ENCODE measurements at places on chromosomes 5 and 9. TPM values are rescaled to one million over a fixed set of nuclear protein-coding genes. Genes with fewer than 3 reads are reported as not detected.

DNA sequence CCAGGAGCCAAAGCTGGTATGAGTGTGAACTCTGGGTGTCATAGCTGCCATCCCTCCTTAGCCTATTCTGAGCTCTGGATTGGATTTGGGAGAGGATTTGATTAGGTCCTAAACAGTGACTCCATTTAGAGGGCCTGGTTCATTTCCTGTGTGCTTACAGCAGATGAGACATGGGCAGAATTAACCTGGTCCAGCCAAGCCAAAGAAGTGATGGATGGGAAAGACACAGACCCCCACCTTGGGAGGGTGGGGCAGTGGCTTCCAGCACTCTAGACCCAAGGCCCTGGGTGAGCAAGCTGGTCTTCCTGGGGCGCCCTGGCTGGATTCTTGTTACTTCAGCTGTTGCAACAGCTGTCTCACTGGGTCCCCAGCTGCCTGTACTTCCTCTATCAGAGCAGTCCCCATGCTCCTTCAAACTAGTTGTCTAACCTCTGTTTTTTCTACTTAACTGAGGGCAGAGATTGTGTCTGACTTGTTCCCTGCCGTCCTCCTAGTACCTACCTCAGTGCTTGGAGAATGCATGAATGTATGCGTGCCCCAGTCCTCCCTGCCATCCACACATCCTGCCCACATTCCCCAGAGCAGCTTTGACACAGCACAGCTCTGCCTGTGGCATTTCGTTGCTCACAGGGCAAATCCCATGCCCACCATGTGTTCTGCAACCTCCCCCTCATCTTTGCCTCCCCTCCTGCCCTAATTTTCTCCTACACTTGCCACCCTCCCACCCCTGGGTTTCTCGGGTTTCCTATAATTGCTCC is 115.9 kb downstream of the RGS3 start:
- no peak for DNase-seq

- no peak for DNase-seq
Observed at GRCh38 chr5:33379757-33380156, 61.0 kb upstream of the TARS1 start.

- no peak for DNase-seq
Observed at GRCh38 chr5:66207800-66208561, 63.9 kb downstream of the SREK1 start.

- DNase-seq, result peak; percentile 35
Observed at GRCh38 chr9:76374783-76375559, 19.3 kb downstream of the RFK start.

GRCh38 chr9:125551781-125552180 is 155.2 kb downstream of the MAPKAP1 start:
- DNase-seq, result no peak

- no peak for DNase-seq
Observed at GRCh38 chr5:56056875-56057274, 62.1 kb upstream of the IL6ST start.

DNA sequence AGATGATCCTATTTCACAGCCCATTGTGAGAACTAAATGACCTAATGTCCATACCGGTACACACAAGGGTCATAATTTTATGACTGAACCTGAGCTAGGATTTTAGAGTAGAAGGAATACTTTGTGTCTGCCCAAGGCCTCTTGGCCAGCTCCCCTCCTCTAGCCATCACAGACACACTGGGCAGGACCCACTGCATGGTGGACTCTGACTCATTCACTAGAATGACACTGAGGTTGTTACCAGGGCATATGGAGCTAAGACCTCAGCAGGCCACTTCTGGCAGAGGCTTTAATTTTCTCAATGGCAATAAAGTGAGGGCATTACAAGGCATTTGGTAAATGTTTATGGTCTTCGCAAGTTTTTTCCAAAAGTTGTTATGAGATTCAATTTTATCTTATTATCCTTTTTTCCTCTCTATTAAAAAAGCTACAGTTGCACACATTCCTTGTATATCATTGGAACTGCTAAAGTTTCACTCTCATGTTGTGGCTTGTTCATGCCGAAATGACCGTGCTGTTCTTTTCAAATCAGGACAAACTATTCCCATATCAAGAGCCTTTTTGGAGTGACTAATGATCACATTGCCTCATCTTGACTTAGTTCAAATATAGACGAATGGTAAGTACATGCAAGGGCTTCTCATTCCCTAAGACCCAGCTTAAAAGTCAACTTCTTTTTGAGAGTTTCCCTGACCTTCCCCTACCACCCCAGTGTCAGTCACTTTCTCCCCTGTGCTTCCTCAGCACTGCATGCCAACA is 595.7 kb downstream of the ACTL7B start:
- DNase-seq, result no peak

GRCh38 chr9:72412483-72413040 is 47.6 kb upstream of the ZFAND5 start:
- no peak for DNase-seq

GRCh38 chr5:7186818-7187217 is 209.1 kb upstream of the ADCY2 start:
- no peak for DNase-seq

GRCh38 chr5:59506285-59506877 is 387.1 kb downstream of the PDE4D start:
- peak; percentile 14 for DNase-seq

DNA sequence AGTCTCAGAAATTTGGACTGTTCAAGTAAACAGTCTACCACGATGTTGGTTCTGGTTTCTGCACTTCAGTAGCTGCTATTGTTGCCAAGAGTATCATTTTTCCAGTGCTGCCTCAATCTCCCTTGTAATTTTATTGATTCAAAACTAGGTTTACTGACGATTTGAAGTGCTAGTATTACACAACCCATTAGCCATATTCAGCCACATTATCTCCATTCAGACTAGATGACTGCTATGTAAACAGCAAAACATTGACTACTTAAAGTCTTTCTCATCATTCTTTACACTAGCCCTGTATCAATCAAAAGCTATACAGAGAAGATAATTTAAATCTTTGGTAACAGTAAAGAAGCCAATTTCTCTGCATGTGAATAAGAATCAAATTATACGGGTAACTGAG is 102.0 kb upstream of the TSLP start:
- DNase-seq, result no peak

DNA sequence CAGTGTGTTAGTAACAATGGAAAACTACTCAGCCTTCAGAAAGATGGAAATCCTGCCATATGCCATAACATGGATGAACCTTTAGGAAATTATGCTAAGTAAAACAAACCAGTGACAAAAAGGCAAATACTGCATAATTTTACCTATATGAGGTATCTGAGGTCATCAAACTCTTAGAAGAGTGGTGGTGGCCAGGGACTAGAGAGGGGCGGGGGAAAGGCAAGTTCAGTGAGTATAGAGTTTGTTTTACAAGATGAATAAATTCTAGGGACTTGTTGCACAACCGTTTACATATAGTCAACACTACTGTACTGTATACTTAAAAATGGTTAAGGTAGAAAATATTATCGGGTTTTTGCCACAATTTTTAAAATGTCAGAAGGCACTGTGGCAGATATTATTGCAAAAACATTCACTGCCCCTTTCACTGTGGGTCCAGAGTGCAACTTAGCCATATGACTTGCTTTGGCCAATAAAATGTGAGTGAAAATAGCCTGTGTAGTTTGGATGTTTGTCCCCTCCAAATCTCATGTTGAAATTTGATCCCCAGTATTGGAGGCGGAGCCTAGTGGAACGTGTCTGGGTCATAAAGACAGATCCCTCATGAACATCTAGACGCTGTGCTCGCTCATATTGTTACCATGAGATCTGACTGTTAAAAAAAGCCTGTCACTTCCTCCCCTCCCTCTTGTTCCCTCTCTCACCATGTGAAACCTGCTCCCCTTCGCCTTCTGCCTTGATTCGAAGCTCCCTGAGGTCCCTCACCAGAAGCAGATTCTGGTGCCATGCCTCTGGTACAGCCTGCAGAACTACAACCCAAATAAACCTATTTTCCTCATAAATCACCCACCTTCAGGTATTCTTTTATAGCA is 9.5 kb downstream of the ZNF367 start:
- no peak for DNase-seq

- no peak for DNase-seq
Observed at GRCh38 chr9:27429436-27429835, 94.7 kb upstream of the IFNK start.

- DNase-seq, result no peak
Observed at GRCh38 chr5:139733698-139734538, 61.7 kb upstream of the PSD2 start.

DNA sequence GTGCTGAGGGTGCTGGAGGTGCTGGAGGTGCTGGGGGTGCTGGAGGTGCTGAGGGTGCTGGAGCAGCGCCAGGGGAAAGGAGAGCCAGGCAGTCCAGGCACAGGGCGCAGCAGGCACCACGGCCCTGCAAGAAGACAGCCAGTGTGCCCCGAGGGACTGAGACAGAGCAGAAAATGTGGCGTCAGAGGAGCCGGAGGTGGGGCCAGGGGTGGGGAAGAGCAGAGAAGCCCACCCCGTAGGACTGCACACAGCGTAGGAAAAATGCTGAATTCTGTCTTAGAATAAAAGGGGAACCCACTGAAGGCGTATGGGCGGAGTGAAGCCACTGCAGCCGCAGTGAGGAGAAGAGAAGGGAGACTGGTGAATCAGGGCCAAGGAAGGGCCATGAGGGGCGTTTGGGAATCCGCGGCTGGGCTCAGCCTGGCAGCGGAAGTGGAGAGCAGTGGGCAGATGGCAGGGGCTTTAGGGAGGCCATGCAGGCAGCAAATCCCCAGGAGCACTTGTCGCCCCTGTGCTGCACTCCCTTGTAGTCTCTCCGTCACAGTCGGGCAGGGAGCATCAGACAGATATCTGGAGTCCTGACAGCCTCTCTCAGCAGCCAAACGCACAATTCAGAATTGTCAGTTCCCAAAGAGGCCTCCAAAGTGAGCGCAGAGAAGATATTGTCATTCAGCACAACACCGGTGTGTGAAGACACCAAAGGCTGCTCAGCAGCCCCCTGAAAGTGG is 35.9 kb upstream of the LECT2 start:
- DNase-seq, result no peak

- DNase-seq, result peak; percentile 45
Observed at GRCh38 chr5:7396713-7397454, 946 bp downstream of the ADCY2 start.

DNA sequence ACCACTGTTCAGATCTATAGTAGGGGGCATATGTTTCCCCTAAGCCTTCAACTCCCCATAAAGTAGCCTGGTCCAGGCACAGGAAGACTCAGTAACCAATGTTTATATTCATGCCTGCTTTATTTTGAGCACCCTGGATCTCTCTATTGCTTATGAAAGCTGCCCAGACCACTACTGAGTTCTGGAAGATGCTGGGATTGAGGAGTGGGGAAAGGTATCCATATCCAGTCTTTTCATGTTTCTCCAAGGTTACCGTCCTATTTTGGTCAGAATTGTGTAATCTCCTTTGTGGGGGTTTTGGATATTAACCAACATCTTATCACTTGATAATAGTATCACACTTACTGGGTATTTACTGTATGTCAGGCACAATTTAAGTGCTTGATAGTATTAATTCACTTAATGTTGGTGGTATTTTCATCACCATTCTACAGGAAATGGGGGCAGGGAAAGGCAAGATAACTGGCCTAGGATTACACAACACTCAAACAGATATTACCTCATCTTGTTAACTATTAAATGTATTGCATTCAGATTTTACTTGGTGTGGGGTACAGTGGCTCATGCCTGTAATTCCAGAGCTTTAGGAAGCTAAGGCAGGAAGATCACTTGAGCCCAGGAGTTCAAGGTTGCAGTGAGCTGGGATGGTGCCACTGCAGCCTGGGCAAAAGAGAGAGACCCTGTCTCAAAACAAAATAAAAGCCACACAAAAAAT is 36.3 kb downstream of the RUSC2 start:
- DNase-seq, result no peak

DNA sequence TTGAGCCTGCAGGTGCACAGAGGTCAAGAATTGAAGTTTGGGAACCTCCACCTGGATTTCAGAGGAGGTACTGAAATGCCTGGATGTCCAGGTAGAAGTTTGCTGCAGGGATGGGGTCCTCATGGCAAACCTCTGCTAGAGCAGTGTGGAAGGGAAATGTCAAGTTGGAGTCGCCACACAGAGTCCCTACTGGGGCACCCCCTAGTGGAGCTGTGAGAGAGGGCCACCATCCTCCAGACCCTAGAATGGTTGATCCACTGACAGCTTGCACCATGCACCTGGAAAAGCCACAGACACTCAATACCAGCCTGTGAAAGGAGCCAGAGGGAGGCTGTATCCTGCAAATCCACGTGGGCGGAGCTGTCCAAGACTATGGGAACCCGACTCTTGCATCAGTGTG is 78.0 kb downstream of the GABRA1 start:
- DNase-seq, result no peak

- no peak for DNase-seq
Observed at GRCh38 chr5:10489810-10490426, 48.2 kb downstream of the ROPN1L start.

DNA sequence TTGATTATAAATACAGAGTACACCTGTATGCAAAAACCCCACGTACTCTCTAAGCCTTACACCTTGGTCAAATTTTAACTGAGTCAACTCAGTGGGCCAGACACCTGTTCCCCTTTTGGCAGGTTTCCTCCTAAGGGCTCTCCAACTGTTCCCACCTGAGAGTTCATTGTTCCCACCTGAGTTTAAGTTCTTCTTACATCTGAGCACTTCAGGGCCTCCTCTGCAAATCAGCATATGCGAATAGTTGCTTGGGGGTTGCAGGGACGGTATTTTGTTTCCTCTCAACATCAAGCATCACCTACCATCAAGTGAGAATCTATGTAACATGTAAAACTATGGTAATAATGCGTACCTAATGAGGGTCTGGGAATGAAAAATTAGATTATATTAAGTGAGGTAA is 300.0 kb downstream of the PIK3R1 start:
- no peak for DNase-seq

- DNase-seq, result no peak
Observed at GRCh38 chr5:30156156-30156555, 1037.3 kb upstream of the CDH6 start.

Gene FOXD1
- polyA plus RNA-seq, result not detected
